ENCODE measurements at places on chromosomes 16 and 17.

DNA sequence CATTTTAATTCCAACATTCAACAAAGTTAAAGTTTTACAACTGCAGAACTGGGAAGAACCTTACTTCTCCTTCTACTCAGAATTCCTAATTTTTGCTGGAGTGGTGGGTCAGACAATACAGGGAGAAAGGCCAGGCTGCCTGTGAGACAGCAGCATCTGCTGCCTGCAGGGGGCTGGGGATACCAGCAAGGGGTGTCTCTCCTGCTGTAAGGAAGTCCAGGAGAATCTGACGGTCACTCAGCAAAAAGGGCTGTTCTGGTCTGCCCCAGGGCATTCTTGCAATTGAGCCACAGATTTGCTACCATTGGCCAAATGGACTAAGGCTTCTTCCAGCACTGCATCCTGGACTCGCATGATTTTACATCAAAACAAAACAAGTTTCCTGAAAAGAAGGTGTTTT is 426.6 kb upstream of the CDH11 start:
- DNase-seq, result no peak

- DNase-seq, result no peak
Observed at GRCh38 chr17:56624912-56625311, 31.4 kb downstream of the NOG start.

GRCh38 chr17:81920612-81921536 is 2.9 kb upstream of the SIRT7 start:
- no peak for DNase-seq

- no peak for DNase-seq
Observed at GRCh38 chr17:58823051-58823525, 67.4 kb downstream of the PPM1E start.

GRCh38 chr16:69848637-69849545 is 86.8 kb downstream of the WWP2 start:
- DNase-seq, result peak; percentile 65

All from pons (tissue), 1 donor.